CD4-positive, alpha-beta T cell treated with Interferon gamma for 1 hour (primary cell): ENCODE measurements at places on chromosomes 3 and 15.

DNA sequence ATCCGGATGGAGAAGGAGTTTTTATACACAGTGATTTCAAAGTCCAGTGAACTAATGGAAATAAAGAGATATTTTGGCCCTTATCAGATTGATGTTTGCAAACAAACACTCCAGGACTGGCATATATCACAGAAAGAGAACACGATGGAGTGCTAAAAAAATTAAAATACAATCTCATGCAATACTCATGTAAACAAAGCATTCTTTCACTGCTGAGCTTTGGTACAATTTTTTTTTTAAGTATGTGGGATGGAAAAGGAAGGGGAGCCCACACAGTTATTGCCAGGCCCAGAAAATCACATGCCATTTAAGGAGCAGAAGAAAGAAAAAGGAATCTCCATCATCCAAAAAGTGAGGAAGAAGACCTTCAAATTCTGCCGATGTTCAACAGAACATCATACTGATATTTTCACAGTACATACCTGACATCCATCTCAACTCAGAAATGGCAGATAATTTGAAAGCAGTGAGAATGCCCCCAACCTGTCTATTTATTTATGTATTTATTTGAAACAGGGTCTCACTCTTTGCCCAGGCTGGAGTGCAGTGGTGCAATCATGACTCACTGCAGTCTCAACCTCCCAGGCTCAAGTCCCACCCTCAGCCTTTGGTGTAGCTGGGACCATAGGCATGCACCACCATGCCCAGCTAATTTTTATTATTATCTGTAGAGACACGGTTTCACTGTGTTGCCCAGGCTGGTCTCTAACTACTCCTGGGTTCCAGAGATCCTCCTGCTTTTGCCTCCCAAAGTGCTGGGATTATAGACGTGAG, 107.5 kb upstream of the SLC2A2 start:
- DNase-seq, result no peak

DNA sequence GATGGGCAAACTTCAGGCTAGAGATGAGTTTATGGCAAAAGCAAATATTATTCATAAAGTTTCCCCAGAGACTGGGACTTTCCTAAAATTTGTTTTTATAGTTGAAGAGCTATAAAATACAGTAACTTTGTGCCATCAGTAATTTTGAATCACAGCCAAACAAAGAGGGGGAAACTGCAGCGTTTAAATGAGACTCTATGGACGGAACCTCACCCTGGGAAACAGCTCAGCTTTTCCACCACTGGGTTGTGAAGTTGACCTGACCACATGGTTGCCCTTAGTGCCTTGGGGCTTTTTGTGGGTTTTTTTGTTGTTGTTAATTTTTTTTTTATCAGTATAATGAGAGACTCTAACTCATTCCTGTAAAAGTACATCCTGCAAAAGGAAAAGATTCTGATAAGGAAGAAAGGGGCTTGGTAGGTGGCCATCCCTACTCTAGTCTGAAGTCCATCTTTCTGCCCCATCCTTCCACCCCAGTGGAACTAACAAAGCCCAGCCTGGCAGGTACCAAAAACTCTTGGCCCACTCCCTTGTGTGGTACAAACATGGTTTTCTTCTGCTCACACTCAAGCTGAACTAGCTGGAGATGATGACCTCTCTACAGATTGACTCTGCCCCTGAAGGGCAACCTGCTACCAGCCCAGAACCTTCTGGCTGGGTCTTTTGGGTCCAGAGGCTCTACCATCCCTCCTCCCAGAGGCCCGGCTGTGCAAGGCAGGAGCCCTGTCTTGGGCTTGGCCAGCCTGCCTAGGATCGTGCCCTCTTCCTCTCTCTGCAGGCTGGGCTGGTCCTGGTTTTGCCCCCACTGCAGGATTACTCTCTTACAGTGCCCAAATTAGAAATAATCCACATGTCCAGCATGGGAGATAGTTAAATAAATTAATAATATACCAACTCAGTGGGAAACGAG, 41.2 kb downstream of the RLBP1 start:
- no peak for DNase-seq

DNA sequence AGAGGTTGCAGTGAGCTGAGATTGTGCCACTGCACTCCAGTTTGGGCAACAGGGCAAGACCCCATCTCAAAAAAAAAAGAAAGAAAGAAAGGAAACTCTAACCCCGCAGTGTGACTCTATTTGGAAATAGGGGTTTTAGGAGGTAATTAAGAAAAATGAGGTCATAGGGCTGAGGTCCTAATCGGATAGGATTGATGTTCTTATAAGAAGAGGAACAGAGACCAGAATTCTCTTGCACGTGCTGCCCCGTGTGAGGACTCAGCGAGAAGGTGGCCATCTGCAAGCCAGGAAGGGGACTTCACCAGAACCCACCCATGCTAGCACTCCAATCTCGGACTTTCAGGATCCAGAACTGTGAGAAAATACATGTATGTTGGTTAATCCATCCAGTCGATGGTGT, 25.8 kb downstream of the KLHL6 start:
- DNase-seq, result no peak

DNA sequence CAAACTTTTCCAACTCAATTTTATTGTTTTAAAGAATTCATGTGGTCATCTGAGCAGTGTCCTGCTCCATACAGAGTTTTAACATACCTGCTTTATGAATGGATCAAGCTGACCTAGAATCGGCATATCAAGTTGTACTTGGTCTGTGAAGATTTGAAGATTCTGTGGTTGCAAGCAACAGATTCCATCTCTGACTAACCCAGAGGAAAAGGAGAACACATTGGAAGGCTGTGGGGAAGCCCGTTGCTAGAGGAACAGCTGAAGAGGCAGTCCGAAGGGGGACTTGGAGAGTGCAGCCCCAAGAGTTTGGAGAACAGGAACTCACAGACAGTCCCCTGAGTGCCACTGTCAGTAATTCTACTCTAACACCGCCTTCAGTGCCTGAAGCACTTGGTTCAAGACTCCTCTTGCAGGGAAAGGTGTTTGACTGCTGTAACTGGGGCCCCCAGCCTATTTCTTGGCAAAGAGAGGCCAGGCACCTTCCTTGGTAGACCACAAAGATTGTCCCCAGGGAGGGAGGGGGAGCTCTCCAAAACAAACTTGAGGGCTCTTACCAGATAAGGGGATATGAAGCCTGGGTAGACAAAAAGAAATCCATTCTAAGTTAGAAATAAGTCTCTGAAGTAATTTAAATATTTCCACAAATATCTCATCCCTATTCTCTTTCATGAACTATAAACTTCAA, 88.8 kb downstream of the LARS2 start:
- no peak for DNase-seq

GRCh38 chr3:169846458-169847193, 23.1 kb downstream of the LRRC31 start:
- no peak for DNase-seq

GRCh38 chr3:157610876-157611535, 107.8 kb upstream of the VEPH1 start:
- no peak for DNase-seq

DNA sequence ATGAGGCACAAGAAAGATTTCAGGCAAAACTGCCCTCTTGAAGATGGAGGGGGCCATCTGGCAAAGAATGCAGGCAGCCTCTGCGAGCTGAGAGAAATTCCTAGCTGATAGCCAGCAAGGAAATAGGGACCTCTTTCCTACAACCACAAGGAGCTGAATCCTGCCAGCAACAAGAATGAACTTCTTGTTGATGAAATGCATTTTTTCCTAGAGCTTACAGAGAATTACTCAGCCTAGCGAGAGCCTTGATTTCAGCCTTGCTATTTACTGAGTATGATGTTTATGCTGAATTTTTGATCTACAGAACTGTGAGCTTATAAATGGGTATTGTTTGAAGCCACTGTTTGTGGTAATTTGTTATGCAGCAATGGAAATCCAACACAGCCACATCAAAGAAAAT, 148.5 kb upstream of the NAALADL2 start:
- no peak for DNase-seq

DNA sequence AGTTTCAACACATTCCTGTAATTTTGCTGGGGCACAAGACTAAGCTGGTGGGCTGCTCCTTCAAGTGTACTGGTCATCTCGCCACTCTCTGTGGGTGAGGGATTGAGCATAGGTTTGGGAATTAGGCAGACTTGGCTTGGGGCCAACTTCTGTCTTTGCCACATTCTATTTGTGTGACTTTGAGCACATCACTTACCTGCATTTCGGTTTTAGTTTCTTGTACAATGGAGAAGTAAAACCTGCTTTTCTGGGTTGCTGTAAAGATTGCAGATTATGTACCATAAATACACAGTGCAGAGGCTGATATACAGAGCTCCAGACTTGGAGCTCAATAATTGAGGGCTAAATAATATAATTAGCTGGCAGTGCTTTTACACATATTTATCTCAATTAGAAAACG, 162.1 kb downstream of the C3orf38 start:
- DNase-seq, result no peak

DNA sequence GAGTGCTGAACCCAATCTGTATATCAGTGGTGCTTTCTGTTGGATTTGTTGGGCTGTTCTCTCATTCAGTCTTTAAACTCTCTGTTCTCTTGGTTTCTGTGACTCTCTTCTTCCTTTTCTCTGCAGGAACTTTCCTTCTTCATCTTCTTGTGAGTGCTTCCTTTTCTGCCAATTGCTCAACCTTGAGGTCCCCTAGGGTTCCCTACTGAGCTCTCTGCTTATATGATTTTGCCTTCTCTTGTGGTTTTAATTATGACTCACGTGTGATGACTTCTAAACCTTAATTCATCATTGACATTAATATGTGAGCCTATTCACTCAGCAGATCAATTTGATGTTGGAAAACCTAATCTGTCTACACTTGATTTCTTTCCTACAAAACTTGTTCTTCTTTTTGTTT, 39.4 kb downstream of the MOBP start:
- DNase-seq, result no peak

GRCh38 chr3:47159820-47160219, 4.1 kb downstream of the SETD2 start:
- DNase-seq, result no peak

GRCh38 chr15:53978253-53978906, at the start of gene UNC13C:
UNC13C (plus strand) TSS chr15:53978441; CDS start chr15:54012904, 34,463 bp downstream.
- DNase-seq, result no peak

- DNase-seq, result peak; percentile 75
These were observed 35.8 kb upstream of the CCDC80 start for GRCh38 chr3:112676659-112677234.

- no peak for DNase-seq
These were observed 511.9 kb downstream of the ZIC1 start for GRCh38 chr3:147921051-147921450.

DNA sequence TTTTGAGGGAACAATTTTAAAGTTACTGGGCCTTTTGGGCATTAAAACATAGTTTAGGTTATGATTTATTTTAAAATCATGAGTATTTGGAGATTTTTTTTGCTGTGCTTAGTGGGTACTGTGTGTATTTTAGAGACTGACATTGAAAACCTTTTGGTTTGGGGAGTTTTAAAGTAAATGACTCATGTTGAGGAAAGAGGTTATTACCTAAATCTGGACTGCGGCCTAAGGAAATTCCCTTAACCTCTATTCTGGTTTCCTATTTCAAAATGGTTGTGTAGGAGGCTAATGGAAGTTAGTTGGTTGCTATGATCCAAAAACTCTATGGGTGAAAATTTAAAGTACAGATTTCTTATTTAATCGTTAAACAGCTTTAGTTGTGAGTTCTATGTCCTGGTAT, 57.3 kb upstream of the DPH6 start:
- DNase-seq, result no peak

GRCh38 chr3:194181612-194182529, 45.9 kb downstream of the HES1 start:
- DNase-seq, result no peak

GRCh38 chr3:123423031-123423430, 25.9 kb downstream of the ADCY5 start:
- no peak for DNase-seq

GRCh38 chr15:67413770-67414390, 107.1 kb upstream of the C15orf61 start:
- no peak for DNase-seq

DNA sequence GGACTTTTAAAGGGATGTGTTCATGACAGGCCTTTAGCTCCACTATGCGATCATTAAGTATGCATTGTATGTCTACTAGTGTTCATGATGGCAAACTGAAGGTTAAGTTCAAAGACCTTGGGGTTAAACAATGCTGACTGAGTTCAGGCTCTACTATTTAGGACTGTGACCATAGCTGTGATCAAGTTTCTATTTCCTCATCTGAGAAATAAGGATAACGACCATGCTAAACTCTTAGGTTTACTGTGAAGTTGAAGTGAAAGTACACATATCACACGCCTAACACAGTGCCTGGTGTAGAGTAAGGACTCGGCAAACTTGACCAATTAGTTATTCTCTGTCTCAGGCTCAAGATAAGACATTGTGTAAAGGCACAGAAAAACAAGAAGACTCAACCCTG, 243.2 kb downstream of the MBNL1 start:
- DNase-seq, result no peak

DNA sequence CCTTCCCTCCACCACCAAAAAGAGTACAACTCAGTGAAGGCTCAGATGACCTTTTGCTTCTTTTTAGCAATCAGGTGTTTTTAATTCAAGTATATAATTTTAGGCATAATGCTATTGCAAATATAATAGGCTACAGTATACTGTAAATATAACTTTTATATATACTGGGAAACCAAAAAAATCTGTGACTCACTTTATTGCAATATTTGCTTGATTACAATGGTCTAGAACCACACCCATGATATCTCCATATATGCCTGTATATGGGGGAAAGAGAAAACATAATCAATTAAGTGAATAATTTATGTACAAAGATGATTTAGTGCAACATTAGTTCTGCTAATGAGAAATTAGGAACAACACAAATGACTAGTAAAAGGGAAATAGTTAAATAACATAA, 134.3 kb downstream of the TLE3 start:
- DNase-seq, result no peak

- DNase-seq, result no peak
These were observed 27.1 kb upstream of the C3orf49 start for GRCh38 chr3:63791974-63792373.

- no peak for DNase-seq
These were observed 283.5 kb downstream of the CHL1 start for GRCh38 chr3:480070-480469.

DNA sequence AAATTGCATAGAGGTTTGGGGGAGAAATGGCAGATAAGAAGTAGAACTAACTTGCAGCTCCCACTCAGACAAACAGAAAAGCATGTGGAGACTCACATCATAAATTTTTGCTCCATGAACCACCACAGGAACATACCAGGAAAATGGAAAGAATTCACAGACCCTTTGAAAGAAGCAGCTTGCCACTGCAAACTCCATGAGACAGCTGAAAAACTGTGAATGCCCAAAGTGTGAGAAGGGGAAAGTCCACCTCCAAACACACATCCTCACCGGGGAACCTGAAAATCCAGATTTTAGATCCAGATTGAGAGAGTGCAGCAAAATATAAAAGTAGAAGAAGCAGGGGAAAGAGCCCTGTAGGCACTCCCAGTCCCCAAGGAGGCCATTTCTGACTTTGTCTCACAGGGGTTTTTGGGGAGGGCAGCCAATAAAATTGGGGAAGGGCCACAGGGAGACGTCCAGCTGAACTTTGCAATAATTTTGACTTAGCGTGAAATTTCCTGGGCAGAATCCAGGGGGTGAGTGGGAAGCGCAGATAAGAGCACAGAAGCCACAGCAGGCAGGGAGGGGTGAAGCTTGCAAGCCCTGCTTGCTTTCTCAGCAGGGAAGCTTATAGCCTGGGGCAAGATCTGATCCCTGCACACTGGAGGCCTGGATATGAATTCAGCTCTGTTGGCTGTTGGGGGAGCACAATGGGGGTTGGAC, 183.4 kb upstream of the UBE2E2 start:
- no peak for DNase-seq

GRCh38 chr3:76310667-76311066, 525.3 kb upstream of the ZNF717 start:
- no peak for DNase-seq

GRCh38 chr15:41861736-41862356, 23.2 kb downstream of the PLA2G4B start:
- no peak for DNase-seq
